ENCODE measurements at places on chromosomes 11 and 22.

GRCh38 chr11:111494040-111494439 lies 18.1 kb downstream of the BTG4 start:
- no peak for DNase-seq

DNA sequence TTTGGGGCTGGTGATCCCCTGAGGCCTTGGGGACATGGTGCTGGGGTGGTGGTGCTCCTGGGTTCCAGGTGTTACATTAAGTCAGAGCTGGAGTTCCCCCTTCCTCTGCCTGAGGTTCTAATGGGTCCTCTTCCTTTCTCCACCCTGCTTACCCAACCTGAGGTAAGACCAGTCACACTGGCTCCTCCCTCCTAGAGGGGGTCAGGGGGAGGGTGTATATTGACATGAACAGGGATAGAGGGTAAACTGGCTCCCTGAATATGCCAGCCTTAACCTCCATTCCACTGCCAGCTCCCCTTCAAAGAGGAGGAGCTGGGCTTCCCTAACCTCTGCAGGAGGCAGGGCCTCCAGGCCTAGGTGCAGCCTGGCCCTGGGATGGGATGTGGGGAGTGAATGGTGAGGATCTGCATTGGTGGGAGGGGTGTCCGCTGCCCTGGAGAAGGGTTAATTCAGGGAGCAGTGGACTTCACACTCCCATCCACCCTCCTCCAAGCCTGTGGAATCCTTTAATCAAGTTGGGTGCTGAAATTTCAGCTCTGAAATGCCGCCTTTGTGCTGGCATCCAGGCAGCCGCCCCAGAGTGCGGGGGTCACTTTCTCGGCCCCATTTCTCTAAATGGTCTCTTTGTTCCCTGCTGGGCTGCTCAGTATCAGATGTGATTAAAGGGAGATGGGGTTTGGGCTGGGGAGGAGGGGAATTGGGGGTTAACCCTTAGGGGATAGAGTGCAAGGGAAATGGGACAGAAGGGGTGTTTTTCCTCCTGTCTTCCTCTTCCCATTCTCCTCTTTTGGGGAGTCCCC lies 15.2 kb downstream of the POLR2F start:
- no peak for DNase-seq

DNA sequence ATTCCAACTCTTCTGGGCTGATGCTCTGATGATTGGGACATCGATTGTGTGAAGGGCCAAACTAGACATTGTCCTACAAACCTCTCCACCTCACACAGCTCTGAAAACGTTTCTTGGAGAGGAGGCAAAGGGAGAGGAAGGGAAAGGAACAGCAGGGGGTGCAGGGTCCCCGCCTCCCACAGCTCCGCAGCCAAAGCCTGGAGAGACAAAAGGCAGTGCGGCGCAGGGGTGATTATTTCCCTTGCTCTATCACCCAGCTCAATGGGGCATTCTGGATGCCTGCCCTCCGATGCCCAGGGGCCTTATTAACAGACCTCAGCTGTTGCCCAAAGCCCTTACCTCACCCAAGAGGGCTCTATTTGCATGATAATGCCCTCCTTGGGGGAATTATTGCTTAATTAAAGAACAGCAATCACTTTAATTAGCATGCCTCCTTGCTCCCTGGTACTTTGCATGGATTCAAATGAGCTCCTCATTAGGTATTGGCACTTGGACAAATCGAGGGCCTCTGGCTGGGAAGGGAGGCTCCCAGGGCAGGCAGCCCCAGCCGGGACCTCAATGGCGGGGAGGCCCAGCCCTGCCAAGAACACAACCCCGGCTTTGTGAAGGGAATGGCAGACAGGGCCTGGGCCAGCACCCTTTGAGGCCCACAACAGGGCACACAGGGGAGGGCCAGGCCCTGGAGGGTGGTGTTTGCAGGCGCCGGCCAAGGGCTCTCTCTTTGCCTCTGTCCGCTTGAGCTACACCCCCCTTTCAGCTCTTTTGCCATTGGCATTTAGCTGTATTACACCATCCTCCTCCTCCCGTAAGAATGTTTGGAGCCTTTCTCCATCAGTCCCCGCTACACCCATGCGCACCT lies 19.8 kb upstream of the CDON start:
- no peak for DNase-seq

GRCh38 chr11:66343176-66343575 lies 1.7 kb downstream of the BRMS1 start:
- DNase-seq, result no peak

DNA sequence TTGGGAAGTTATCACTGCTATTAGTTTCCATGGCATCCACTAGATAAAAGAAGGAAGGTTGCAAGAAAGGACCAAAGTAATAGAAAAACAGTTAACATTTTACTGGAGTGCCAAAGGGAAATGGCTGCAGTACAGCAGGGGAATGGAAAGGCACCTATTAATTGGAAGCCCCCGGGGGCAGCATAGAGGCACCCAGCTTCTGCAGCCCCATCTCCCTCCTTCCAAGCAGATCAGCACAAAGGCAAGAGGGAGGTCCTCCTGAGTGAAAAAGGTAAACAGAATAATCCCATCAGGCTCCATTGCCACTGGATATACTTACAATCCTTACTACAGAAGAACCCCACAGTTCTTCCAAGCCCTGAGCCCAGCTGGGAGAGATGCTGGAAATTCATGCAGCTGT lies 887.1 kb downstream of the DLG2 start:
- DNase-seq, result no peak
